Esophagus muscularis mucosa (tissue), 4 donors: ENCODE measurements at places on chromosomes 7 and 10. TPM values are rescaled to one million over a fixed set of nuclear protein-coding genes. Genes with fewer than 3 reads are reported as not detected.

DNA sequence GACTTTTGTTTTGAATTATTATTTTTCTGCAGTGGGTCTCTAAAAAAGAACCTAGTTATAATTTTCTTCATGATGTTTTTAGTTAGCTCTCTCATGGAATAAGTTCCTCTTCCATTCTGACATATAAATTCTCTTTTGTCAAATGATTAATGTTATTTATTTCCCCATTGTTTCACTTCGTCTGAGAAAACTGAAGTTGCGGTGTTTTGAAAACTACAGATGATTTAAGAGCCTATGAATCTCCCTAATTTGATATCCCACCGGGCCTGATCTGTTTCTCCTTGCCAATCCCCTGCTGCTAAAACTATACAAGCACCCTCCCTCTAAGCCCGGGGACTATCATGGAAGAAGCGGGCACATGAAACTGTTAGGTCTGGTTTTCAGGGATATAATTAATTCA lies 41.4 kb downstream of the HTR7 start:
- no peak for DNase-seq

GRCh38 chr7:11369696-11370095 lies 396.0 kb downstream of the PHF14 start:
- no peak for DNase-seq

DNA sequence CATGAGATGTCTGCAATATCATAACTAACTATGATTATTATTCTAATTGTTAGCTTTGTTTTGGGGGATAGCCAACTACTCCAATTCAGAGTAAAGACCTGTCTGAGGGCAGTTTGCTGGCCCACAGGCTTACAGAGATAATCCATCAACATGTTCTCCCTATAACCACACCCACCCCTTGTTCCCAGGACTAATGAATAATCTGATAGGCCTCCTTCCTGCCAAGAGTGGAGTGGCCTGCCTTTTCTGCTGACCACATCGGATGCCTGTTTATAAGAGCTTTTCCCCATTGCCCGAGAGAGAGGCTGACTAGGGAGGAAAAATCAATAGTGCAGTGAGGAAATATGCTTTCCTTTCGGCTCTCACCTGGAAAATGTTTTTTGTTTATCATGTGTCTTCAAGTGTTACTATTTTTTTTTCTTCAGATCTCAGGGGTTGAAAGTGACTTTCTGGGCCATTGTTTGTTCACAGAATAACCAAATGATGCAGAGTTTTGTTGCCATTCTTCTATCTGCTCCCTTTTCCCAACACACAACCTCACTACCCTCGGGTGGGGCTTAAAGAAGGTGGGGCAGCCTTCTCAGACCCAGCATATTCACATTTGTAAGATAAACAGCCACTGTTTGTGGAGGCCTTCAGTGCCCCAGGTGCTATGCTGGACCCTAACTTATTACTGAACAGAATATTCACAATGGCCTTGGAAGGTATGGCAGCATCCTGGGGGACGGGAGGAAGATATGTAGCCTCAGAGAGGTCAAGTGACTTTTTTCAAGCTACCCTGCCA lies 38.4 kb downstream of the PLPP4 start:
- no peak for DNase-seq

- DNase-seq: no peak
These were observed 67.0 kb downstream of the MDFIC start for GRCh38 chr7:114988755-114989375.

DNA sequence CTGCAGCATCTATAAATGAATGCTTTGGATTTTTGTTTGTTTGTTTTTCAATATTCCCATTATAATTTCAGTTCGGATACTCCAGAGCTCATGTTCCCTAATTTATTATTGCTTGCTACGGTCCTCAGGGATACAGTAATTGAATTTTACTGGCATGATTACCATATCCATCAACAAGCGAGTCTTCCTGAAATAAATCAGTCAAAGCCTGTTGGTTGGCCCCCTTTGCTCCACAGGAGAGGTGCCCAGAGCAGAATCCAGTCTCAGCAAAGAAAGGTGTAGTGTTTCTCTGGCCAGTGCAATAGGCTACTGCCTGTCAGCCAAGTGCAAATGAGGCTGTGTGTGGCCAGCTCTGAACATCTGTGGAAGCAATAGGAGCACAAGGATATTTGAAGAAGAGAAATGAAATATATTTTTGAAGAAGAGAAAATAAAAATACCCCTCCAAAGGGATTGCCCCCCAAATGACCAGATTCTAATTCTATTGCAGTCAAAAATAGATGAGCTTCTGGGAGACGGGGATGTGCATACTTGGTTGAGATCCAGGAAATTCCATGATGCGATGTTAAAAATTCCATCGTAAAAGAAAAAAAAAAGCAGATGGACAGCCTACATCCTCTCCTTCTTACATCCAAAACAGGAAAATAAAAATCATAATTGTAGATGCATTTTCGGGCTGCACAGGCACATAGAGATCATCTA lies 18.1 kb downstream of the TRIL start:
- DNase-seq: peak; percentile 45

DNA sequence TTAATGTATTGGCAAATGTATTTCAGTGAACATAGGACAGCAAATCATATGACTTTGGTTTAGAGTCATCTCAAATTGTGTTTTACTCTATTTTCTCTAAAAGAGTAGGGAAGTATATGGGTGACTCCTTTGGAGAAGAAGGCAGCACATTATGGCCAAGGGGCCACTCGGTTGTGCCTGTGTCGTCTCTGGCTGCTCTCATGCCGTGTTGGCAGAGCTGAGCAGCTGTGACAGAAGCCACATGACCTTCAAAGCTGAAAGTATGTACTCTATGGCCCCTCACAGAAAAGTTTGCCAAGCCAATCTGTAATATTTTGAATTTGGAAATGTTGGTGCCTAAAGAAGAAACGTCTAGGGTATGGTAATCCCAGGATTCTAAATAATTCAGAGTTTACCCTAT lies 47.5 kb downstream of the TASOR2 start:
- DNase-seq: no peak

DNA sequence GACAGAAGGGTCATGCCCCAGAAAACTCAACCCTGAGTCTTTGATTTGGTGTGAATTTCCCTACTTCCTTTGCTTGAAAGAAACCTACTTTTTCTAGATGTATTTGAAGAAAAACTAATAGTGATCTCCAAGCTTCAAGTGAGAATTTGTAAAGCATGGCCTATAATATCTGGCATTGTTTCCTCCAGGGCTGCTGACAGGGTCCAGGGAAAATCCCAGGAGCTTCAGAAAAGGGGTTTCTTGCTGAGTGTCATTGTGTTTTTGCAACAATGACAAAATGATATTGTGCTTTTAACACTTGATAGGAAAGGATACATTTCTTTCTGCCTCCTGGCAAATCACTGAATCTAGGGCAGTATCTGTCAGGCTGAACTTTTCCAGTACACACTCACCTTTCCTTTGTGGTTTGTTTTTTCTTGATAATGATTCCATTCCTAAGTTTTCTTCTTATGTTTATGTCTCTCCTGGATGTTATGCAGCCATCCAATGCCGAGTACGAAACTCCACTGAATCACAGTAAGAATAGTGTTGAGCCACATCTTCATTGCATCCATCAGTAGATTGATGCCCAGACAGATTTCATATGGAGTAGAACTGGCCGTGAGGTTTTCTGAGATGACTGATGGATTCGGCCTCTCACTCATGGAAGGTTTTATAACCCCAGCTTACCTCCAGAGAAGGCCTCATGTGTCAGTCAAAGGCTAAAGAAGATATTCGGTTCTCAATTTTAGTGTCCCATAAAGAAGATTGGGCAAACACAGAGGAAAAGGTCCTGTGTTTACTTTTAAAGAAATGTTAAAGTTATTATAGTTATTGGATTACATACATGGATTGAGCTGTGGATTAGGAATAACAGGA lies 76.9 kb upstream of the STEAP1B start:
- no peak for DNase-seq

Gene PCGF5
- total RNA-seq: 41.6 TPM

Gene RNF32
- not detected for total RNA-seq

Gene FLNC
- total RNA-seq: 391 TPM
